Common myeloid progenitor, CD34-positive (primary cell): ENCODE measurements at places on chromosomes 5 and 9.
A peak's percentile ranks its signal among the peaks of the same experiment; 100 is the strongest.

DNA sequence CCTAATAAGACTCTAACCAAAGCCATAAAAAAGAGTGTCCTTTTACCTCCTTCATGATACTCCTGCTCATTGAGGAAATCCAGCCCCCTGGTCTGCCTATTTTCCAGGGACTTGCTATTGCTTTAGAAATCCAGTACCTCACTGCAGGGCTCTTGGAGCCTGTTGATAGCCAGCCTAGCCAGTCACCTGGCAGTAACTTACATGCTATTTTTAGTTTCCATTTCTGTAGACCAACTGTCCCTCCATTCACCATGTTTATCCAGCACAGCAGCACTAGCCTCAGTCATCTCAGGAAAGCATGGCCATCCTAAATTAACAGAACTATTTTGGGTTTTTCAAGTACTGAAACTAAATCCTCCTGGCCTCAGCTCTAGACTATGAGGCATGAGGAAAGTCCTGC lies 91.5 kb upstream of the PHF24 start:
- DNase-seq: no peak

DNA sequence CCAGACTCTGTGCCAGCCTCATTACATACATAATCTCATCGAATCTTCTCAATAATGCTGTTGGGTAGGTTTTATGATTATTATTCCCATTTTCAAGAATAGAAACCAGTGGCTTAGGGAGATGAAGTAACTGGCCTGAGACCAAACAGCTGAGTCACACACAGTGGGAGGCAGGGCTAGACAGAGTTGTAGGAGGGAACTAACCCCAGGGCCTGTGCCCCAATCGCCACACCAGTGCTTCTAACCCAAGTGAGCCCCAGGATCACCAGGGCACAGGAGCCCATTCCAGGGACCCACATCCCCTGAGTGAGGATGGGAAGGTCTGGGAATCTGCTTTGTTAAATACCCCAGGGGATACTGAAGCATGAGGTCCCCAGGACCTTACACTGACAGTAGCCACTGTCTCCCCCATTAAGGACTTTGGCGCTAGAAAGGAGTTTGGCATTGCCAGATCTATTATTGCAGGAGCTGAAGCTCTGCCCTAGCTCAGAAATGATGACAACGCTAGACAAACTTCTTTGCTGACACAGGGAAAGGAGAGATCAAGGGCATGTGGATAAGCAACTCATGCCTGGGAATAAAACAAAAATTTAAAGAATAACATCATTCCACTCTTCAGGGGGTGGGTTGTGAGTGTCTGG lies 63.8 kb upstream of the PPARGC1B start:
- no peak for DNase-seq

DNA sequence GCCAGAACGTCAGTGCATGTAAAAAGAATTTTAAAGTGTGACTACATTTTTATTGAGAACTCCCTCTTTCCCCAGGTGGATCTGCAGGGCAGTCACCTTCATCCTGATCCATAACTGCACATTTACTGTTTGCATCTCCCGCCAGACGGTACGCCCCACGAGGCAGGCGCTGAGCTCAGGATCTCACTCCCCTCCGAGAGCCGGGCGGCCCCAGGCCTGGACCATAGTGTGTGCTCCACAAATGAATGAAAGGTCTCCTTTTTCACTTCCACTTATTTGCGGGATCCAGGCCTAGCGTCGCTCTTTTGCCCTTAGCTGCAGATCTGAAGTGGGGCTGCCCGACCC lies 378 bp downstream of the DROSHA start:
- no peak for DNase-seq

DNA sequence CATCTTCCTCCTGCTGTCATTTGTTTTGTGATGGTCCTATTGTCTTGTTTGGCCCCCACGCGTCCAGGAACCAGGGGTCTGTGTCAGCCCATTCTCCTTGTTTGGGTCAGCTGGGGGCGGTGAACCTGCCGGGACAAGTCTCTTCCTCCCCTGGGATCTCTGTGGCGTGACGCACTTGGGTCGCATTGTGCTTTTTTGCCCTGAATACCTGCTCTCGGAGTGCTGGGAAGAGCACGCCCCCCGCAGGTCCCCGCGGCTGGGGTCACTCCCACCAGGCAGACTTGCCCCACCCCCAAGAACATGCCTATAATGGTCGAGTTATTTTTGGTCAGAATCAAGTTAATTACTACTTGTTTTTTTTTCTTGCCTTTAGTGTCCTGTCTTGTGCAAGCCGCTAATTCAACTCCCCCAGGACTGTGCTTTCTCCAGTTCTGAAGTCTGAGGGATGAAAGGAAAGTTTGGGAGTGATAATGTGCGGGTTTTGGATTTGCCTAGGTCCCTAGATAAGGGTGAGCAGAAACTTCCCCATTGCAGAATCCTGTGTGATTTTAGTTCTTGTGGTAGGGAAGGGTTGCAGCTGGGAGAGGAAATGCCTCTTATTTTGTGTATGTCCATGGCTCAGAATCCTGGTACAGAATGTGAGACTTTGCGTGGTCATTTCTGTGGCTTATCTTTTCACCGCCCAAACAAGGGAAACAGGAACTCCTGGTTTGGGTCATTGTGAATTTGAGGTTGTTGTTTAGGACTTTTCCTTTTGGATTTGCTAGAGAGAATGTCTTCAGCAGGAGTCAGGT lies 789 bp downstream of the ACER2 start:
- peak; percentile 35 for DNase-seq

DNA sequence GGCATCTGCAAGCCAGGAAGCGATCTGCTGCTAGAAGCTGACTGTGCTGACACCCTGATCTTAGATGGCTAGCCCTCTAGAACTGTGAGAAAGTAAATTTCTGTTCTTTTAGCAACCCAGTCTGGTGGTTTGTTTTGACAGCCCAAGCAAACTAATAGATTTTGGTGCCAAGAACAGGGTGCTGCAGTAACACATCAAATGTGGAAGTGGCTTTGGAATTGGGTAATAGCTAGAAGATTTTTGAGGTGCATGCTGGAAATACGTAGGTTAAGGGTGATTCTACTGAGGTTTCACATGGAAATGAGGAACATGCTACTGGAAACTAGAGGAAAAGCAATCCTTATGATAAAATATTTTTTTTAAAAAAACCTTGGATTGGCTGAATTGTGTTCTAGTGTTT lies 153.5 kb upstream of the SH3GL2 start:
- DNase-seq: no peak

- DNase-seq: peak; percentile 54
Measured at GRCh38 chr5:7886849-7887475, 18.0 kb downstream of the MTRR start.

DNA sequence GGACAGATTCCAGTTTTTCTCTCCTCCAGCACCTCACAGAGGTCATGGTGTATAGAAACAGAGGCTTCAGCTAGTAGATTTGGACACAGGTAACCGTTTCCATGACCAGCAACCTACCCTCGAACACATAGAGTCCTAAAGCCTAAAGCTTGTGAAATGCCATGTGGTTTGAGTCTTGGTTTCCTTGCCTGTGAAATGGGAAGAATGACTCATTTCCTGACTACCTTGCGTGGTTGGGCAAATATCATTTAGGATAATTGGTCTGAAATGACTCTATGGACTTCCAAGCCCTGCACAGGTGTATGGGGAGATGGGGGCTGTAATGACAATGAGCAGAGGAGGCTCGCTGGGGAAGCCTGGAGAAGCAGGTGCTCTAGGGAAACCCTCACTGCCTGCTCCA lies 134.6 kb downstream of the TTLL11 start:
- DNase-seq: no peak

GRCh38 chr5:10201223-10201868 lies 48.3 kb downstream of the ATPSCKMT start:
- DNase-seq: no peak

- DNase-seq: no peak
Measured at GRCh38 chr9:70802758-70803436, 318.5 kb downstream of the TRPM3 start.

DNA sequence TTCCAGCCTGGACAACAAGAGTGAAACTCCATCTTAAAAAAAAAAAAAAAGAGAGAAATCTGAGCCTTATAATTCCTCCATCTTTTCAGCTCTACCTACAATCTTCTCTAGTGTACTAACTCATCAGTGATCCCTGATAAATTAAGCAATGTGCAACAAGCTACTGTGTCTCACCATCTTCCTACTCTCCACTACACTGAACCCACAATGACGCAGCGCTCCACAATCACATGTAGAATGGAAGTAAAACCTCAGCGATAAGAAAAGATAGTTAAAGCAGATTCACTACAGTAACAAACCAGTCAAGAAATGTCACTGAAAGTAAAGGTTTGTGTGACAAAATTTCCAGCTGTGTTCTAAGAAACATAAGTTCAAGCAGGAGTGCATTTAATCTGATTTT lies 13.5 kb downstream of the ABCA1 start:
- peak; percentile 74 for DNase-seq

DNA sequence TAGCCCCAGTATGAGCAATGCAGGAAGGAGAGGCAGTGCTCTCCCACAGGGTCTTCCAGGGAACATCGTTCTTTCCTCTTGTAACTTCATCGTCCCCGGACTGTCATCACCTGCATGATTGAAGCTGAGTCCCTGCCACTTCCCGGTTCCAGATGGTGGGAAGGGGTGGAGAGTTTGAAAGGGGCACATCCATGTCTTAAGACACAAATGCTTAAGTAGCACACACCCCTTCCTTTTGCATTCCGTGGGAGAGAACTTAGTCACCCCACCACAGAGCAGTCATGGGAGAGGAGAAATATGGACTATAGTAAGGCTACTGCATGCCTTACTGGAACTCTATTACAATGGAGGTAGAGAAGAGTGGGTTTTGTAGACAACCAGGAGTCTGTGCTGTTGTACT lies 165.3 kb upstream of the GAS1 start:
- no peak for DNase-seq

DNA sequence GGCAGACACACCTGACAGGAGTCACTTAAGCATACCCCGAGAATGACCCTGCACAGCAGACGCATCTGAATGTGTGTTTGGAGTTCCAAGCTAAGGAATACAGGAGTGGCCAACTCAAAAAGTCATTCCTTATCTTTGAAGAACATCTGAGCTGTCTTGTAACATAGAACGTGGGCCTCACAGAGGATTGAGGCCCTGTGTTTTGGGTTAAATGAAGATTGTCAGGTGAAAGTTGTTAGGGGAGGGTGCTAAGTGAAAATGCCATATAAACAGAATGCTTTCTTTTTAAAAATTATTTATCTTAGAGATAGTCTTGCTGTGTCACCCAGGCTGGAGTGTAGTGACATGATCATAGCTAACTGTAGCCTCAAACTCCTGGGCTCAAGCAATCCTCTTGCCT lies 100.9 kb downstream of the PIK3R1 start:
- DNase-seq: no peak

GRCh38 chr9:3664044-3664443 lies 138.2 kb upstream of the RFX3 start:
- DNase-seq: no peak

DNA sequence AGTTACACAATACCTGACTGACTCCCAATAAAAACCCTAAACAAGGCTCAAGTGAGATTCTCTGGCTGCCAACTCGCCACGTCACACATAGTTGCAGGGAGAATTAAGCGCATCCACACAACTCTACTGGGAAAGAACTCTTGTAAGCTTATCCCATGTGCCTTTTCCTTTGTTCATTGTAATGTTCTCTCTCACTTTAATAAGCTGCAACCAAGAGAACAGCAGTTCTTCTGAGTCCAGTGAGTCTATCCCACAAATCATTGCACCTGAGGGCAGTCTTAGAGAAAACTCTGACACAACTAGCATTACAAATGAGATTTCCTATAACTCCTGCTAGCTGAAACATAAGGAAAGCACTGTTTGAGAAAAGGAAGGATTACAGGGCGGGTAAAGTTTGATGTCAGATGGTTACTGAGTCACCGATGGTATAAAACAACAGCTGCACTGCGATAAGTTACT lies 27.4 kb downstream of the CENPK start:
- DNase-seq: no peak

GRCh38 chr5:111756581-111757354 lies at the start of gene NREP:
Gene NREP (minus strand): TSS chr5:111757194. CDS start chr5:111755772, 1,422 bp downstream.
- DNase-seq: peak; percentile 50

GRCh38 chr9:89814340-89815040 lies 209.7 kb downstream of the GADD45G start:
- DNase-seq: no peak

GRCh38 chr5:10328323-10328722 lies 20.6 kb upstream of the CMBL start:
- DNase-seq: no peak

GRCh38 chr5:177189416-177189815 lies 55.8 kb downstream of the NSD1 start:
- no peak for DNase-seq

DNA sequence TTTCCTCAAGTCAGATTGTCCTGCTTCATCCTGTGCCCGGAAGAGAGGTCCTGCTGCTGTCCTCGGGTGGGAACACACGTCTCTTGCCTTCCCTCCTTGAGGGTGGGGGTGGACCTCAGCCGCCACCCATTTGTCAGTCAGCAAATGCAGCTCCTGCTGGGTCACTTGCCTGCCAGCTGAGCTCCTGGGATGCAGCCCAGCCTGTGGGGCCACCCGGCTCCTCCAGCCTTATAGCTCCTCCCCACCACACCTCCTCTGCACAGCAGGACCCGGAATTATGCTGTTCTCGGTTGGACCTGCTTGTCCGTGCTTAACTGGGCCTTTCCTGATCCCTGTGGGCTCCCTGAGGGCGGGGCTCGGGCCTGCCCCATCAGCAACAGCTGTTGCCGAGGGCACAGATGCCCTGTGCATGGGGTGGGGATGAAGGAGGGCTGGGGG lies 52.7 kb downstream of the RXRA start:
- DNase-seq: no peak

GRCh38 chr5:179559284-179560252 lies 9.2 kb downstream of the RUFY1 start:
- peak; percentile 98 for DNase-seq

- DNase-seq: no peak
Measured at GRCh38 chr5:126878085-126878484, 101.1 kb downstream of the LMNB1 start.

GRCh38 chr5:67095346-67096171 lies 101.0 kb downstream of the CD180 start:
- DNase-seq: peak; percentile 31

- peak; percentile 7 for DNase-seq
Measured at GRCh38 chr5:65481171-65481581, 544 bp downstream of the ADAMTS6 start.

- no peak for DNase-seq
Measured at GRCh38 chr9:98766586-98766985, 29.8 kb downstream of the ANKS6 start.

DNA sequence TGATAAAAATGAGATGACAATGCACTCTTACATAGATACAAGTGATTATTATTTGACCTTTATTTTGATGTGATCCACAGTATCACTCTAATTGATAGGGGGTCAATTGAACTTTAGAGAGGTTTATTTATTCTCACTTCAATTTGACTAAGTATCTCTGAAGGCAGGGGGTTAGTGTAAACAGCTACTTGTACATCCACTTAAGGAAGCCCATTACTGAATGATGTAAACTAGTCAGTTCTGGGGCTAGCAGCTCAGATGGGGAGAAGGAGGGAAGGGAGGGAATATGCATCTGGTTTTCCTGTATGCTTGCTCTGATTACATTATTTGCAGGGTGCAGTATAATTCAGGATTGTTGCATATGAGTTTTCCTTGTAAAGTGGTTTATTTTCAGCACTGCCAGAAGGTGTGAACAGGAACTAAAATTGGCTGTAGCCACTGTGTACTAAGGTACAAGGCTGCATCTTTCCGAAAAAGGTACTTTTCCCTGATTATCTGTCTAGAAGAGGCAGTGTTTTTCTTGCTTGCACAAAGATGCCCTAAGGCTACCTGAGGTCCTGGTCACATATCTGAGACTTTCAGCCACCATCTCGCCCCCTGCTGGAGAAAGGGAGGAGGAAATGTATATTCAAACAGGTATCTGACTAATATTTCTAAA lies 51.2 kb downstream of the MRPS27 start:
- peak; percentile 61 for DNase-seq

GRCh38 chr9:37639841-37640240 lies 10.9 kb upstream of the FRMPD1 start:
- no peak for DNase-seq

- DNase-seq: no peak
Measured at GRCh38 chr5:180900178-180900577, 1.2 kb downstream of the BTNL8 start.
